ENCODE measurements at places on chromosomes 2 and 18.
A peak's percentile ranks its signal among the peaks of the same experiment; 100 is the strongest.

DNA sequence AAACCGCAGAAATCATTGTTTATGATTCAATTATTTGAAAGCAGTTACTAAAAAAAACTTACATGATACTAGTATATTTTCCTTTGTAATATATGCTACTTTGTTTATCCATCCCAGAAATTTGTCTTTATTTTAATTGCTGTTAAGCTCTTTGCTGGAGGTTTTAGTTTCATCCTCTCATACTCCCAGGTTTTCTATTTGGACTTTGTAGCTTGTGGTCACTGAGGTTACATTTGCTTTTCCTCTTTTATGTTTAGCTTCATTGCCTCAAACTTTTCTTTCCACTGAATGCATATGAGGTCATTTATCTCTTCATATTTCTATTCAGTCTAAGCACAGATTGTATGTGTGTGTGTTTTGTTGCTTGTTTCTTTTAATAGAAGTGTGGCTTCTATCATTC is 89.9 kb downstream of the ERBB4 start:
- no peak for DNase-seq

DNA sequence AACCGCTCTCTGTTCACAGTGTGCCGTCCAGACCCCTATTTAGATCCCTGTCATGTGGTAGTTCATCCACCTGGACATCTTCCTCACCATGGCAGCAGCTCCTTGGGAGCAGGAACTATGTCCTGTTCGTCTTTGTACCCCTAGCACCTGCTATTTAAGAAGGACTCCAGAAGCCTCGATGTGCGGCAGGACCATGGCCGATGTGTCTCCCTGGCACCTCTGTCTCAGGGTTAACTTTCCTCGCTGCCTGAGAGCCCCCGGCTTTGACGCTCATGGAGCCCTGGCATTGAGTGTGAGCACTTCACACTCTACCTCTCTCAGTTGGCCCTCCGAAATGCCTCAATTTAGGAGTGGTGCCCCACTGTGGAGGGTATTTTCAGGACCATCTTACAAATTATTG is 152.0 kb downstream of the FAM210A start:
- no peak for DNase-seq

- no peak for DNase-seq
Observed at GRCh38 chr2:85181844-85182456, 48.8 kb downstream of the TCF7L1 start.

- DNase-seq: no peak
Observed at GRCh38 chr2:202932425-202933138, 20.5 kb downstream of the CARF start.

DNA sequence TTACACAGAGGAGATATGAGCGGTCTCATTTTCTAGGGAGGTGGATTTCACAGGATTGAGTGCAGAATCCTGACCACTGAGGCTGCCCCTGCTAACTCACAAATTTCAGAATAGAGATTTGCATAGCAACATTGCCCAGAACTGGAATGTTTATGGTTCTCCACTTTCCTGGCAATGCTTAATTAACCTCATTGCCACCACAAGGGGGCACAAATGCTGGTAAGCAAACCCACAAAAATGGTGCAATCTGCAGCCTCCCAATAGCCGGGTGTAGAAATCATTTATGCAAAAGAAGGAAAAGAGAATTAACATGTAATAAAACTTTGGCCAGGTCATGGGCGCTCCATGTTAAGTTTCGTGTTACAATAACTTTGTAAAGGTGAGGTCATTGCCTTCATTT is 112.4 kb downstream of the CYRIA start:
- DNase-seq: peak; percentile 48

GRCh38 chr2:1811258-1811970 is 67.1 kb upstream of the PXDN start:
- no peak for DNase-seq

DNA sequence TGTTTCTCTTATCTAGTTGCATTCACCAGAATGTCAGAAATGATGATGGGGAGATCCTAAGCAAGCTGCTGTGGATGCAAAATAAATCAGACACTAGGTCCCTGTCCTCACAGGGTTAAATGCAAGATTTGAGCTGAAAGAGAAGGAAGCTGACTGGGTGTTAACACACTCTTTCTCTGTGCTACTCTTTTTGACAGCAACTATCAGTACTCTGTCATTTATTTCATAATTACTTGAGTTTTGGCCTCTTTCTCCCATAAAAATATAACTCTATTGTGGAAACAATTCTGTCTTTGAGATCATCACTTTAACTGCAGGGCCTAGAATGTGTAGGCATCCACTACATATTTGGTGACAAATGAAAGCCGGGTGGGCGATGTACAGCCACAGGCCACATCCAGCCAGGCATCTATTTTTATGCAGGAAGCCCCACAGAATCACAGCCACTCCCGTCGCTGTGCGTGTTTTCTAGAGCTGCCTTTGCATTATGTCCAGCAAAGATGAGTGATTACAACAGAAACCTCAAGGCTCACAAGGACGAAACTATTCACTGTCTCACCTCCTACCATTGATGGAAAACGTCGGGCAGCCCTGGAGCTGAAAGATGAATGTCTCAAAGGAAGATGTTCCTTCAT is 849.0 kb downstream of the RNF144A start:
- no peak for DNase-seq

- DNase-seq: no peak
Observed at GRCh38 chr18:50950626-50951025, 17.2 kb upstream of the ELAC1 start.

GRCh38 chr18:76981396-76981968 is 151.1 kb downstream of the MBP start:
- DNase-seq: peak; percentile 32

- no peak for DNase-seq
Observed at GRCh38 chr2:233479616-233480489, 86.7 kb downstream of the USP40 start.

DNA sequence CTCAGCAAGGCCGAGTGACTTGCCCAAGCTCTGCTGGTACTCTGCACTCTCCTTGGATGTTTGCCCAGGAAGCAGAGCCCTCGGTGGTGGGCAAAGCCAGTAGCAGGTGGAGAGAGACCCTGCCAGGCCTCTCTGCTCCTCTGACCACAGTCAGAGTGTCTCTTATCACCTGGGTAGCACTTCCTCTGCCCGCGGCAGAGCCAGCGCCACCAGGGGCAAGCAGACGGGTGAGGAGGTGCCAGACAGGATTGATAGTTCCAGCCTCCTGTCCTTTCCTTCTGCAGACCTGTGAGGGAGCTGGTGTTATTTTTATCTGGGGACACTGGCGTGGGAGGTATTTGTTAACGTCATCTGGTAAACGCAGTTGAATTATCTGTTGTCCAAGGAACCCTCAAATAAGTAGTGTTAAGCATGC is 152.9 kb downstream of the SMAD7 start:
- DNase-seq: peak; percentile 22

- peak; percentile 96 for DNase-seq
Observed at GRCh38 chr2:17518212-17519154, at the start of gene RAD51AP2. RAD51AP2 (minus strand) TSS chr2:17518440; CDS start chr2:17518415, 25 bp downstream.

DNA sequence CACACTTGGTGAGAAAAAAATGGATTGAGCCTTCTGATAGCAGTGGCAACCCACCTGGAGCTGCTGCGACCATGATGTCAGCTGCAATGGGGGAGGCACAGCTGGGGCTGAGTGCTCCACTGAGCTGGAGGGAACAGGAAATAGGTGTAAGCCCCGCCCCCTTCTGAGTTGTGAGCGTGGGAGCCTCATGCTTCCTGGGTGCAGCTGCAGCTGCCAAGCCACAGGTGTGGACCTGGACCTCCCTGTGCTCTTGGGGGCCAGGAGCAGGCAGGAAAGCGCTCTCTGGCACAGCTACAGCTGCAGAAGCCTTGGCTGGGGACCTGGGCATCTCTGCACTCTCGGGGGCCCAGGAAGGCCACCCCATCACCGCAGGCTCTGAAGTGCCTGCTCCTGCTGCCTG is 970.6 kb downstream of the DCDC2C start:
- DNase-seq: no peak

GRCh38 chr2:236238751-236239150 is 25.5 kb downstream of the ASB18 start:
- no peak for DNase-seq

- DNase-seq: peak; percentile 55
Observed at GRCh38 chr2:133605011-133605765, 36.9 kb upstream of the NCKAP5 start.

DNA sequence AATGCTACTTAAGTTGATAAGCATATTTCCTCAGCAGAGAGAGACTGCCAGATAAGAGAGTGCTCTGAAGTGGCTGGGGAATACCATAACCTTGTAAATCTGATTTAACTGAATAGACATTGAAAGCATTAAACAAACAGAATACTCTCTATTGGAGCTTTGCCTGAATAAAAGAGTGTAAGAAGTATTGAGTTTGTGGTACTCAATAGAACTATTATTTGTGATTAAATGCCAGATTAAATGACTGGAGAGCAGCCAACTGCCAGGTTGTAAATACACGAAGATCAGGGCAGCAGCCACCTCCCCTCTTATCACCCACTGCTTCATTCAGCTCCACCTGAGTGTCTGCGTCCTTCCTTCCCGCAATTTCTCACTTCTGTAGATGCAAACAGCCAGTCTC is 373.6 kb downstream of the DCDC2C start:
- no peak for DNase-seq

- no peak for DNase-seq
Observed at GRCh38 chr2:39568561-39569006, 97.1 kb upstream of the TMEM178A start.

- DNase-seq: no peak
Observed at GRCh38 chr18:25759111-25759510, 331.3 kb downstream of the SS18 start.

DNA sequence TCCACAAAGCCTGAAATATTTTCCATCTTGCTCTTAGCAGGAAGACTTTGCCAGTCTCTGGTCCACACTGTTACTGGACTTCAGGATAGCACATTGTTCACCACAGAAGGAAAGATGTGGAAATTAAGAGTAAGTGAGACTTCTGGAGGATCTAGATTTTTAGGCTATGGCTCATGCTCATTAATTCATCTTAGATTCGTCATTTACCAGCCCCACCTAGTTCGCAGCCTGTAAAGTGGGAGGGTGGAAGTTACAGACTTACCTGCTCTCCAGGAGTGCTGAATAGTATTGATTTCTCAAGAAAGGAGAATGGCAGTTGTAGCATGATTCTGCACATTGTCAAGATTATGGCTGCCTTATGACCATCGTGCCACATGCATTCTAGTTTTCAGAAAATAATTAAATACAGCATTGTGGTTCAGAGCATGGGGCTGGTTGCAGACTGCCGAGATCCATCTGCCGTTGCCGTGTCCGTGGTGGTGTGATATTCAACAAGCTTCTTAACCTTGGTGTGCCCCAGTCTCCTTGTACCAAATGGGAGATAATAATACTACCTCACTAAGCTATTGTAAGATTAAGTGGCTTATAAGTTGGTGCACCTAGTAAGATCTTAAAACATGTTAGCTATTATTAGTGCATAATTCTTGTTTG is 56.8 kb downstream of the RNF144A start:
- peak; percentile 1 for DNase-seq

DNA sequence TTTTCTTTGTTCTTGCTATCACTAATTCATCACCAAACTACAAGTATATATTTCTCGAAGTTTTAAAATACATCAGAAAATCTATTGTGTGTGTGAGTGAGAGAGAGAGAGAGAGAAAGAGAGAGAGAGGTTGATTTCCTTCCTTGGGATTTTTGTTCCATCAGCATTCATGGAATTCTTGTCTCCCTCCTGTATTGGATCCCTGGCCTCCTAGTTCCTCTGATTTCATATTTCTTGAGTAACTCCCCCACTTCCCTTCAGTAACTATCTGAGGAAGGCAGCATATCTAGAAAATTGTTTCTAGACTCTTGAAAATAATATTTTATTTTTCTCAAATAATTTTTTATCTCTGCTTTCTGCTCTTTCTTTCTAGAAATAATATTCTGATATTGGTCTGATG is 13.3 kb upstream of the ACTR2 start:
- DNase-seq: no peak

GRCh38 chr18:45998244-45998643 is 31.1 kb upstream of the EPG5 start:
- no peak for DNase-seq

DNA sequence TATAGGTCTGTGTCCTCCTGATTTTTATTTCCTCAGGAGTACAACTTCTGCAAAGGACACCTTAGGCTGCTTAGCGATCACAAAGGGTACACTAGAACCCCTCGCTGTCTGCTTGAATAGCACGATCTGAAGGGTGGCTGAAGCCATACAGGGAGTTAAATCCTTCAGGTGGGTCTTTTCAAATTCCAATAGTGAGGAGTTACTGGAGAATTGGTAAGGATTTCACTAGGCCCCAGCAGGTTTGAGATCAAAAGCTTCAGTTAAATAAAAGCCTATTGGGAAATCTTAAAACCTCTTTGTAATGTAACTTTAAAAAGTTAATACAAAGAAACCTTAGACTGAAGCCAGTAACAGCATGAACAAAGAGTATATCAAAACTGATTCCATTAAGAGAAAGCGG is 613.1 kb downstream of the ZEB2 start:
- DNase-seq: no peak

All from ecto neural progenitor cell (in vitro differentiated cells).